ENCODE measurements at places on chromosomes 6 and 20. TPM values are rescaled to one million over a fixed set of nuclear protein-coding genes. Genes with fewer than 3 reads are reported as not detected.

The XRN2 gene
- total RNA-seq = 139 TPM

The CFAP61 gene
- 0.16 TPM for total RNA-seq

The LY6G5C gene
- total RNA-seq = not detected

The OR2J1 gene
- not detected for total RNA-seq

- no peak for DNase-seq
Measured at GRCh38 chr6:156775717-156776116, 1.5 kb upstream of the ARID1B start.

GRCh38 chr20:61072398-61072797 is 179.7 kb upstream of the CDH4 start:
- no peak for DNase-seq

GRCh38 chr20:51508780-51509179 is 33.7 kb downstream of the NFATC2 start:
- no peak for DNase-seq

GRCh38 chr6:118680452-118681095 is 29.2 kb upstream of the CEP85L start:
- no peak for DNase-seq

DNA sequence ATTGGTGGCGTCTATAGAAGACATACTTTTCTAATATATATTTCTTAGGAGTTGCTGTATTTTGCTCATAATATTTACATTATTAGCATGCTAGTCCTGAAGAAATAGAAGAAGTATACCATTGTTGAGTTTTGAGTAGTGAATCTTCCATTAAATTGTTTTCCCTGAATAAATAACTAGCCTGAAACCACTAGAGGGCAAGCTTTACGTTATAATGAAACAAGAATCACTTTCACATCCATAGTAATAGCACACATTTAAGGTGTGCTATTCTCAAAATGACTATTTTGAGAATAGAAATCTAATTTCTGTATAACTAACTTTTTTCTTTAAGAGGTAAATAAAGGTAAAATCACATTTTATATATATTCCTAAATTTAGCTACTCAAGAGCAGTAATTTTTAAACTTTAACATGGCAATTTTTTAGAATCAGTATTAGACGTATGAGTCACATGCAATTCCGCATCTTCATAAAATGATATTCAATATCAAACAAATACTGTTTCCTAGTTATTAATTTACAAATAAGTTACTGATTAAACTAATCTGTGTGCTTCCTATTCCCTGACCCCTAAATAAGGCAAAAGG is 213.2 kb upstream of the MANEA start:
- DNase-seq = peak; percentile 21
